Astrocyte of the spinal cord (primary cell): ENCODE measurements at places on chromosomes 6 and 20.

GRCh38 chr6:4774715-4775493 lies 1.3 kb upstream of the CDYL start:
- no peak for DNase-seq

DNA sequence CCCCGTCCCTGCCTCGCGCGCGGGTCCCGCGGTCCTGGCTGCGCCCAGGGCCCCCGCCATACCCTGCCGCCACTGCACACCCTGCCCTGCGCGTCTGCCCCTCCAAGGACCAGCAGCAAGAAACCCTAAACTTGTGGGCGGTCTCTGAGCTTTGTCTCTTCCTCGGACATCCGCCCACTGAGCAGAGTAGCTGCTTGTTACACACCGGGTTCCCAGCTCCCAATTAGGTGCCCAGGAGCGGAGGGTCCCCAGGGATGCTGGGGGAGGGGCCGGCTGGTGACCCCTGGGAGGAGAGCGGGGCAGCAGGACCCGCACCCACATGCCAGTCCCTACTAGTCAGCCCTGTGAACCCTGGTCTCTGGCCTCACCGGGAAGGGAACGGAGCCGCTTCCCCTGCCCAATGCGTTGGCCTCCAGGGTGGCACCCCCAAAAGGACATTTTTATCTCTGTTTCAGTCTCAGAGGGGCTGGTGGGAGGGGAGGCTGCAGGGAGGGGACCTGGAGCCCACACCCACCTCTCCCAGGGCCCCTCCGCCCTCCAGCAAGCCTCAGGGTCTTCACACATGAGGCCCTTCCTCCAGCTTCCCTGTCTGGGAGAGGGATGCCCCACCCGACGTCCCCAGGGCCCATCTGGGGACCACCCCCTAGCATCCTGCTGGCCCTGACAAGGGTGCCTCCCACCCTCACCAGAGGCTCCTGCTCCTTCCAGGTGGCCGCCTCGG lies 10.5 kb downstream of the STMN3 start:
- no peak for DNase-seq

DNA sequence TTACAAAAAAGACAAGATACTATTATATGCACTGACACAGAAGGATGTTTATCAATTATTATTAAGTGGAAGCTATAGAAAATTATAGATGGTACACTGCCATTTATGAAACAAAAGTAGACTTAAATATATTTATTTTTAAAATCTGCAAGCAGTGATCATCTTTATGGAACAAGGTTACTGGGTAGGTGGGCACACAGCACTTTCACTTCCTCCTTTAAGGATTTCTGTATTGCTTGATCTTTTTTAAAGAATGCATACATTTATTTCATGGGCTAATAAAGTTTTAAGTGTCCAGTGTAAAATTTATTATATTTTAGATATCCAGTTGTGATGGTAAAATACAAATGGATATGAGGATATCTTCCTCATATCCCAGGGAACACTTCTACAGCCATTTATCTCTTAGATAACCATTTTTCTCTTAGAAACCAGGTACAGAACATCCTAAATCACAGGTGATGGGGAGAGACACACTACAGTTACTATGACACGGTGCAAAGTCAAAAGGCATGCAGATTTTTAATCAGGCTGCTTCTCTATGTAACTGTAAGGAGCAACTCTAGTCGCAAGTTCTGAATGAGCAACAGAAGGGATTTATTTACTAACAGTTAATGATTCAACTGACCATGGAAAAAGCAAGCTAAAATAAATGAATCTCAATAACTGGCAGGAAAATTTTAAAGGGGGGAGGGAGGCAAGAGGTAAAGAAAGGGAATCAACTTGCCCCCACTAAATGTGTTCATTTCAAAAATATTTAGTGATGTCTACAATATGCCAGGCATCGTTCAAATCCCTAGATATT lies 2.2 kb downstream of the FBXL4 start:
- no peak for DNase-seq

- DNase-seq: no peak
Observed at GRCh38 chr20:16040742-16041141, 532.5 kb downstream of the KIF16B start.

DNA sequence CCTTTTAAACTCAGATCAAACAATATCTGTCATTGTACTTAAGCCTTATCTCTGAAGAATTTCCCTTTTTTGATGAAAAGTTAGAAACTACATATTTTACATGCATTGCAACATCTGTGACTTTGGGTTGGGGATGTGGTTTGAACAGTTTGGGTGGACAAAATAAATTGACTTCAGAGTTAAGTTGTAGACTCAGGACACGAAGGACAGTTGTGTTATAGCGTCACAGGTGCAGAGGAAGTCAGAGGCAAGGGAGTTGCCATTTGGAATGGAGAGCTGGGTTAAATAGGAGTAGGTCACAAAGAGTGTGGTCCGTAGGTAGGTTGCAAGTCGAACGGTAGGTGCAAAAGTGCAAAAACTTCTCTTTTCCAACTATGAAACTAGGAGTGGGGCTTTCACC lies 46.0 kb downstream of the ZFAND3 start:
- DNase-seq: no peak

DNA sequence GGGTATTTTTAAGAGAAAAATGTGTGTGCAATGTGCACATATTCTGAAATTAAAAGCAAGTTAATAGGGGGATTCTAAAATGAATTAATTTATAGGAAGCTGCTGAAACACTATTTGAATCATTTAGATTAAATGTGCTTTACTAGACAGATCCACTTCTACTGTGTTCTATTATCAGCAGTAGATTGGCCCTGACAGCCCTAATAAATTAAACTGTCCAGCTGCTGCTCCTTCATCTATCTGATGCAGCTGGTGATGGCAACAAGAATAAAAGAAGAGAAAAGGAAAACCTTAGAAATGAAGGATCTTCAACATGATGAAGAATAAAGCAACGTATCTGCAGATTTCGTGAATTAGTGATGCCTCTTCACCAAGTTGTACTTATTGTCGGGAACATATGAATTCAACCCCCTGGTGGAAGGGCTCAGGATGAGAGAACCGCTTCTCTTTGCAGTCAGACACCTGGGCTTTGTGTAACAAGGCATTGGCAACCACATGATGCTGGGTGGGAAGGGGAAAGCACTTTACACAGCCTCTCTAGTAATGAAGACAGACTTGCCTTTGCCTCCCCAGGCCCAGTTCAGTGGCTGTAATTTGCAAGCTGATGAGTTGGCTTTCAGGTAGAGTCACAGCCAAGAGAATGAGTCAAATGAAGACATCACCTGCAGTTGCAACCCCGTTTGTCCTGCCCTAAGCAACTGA lies 94.4 kb downstream of the LAMP5 start:
- DNase-seq: no peak

- DNase-seq: no peak
Observed at GRCh38 chr6:36863670-36864540, 10.7 kb downstream of the PPIL1 start.

DNA sequence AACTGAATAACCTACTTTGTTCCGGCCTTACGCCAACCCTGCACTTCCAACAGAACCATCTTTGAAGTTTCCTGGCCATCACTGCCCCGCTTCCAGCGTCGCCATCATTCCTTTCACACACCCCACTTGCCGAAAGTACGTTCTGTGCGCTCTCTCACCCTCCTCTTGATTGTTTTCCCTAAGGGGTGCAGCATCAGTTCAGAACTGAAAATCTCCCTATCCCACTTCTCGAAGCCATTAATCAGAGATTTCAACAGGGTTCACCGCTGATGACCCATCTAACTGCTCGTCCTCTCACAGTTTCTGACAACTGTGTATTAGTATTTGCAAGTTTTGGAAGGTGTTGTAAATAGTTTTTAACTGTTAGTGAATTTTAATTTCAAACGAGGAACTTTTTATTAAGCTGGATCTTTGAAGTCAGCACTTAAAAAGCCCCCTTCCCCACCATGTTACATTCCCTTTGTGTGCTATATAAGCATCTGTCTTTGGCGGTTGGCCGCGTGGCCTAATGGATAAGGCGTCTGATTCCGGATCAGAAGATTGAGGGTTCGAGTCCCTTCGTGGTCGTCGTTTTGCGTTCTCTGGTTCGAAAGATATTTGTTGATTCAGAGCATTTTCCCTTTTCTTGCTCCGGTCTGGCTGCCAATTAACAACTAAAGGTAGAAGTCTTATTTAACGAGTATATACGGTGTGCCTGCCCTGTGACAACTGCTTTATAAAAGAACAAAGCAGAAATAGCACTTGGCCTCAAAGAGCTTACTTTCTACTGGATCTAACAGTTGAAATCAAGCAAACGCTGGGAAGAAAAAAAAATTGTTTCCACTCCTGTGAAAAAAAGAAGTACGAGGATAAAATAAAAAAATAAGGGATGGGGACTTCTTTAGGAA lies 42.6 kb downstream of the TRIM27 start:
- peak; percentile 76 for DNase-seq
